ENCODE measurements at places on chromosomes 7 and 10.

DNA sequence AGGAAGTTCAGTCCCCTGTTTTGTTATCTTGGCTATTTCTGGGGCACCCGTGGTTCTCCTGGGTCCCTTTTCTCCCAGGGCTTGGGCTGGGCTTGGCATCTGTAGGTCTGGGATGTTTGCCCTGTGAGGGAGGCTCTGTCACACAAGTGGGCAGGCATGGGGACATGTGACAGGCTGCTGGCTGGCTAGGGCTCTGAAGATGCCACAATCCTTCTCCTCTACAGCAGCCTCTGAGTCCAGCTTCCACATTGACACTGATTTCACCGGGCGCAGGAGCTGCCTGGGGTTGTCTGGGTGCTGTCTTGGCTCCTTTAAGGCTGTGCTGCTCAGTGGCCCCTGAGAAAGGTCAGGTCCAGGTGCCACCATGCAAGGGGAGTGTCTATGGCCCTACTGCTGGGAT is 37.4 kb upstream of the ZNF716 start:
- no peak for DNase-seq

- DNase-seq = no peak
These were observed 1631.5 kb upstream of the LRRTM3 start for GRCh38 chr10:65294329-65294728.

- no peak for DNase-seq
These were observed 86.4 kb downstream of the CTBP2 start for GRCh38 chr10:125073996-125074395.

- no peak for DNase-seq
These were observed 263.7 kb upstream of the PPP2R2D start for GRCh38 chr10:131636841-131637724.

DNA sequence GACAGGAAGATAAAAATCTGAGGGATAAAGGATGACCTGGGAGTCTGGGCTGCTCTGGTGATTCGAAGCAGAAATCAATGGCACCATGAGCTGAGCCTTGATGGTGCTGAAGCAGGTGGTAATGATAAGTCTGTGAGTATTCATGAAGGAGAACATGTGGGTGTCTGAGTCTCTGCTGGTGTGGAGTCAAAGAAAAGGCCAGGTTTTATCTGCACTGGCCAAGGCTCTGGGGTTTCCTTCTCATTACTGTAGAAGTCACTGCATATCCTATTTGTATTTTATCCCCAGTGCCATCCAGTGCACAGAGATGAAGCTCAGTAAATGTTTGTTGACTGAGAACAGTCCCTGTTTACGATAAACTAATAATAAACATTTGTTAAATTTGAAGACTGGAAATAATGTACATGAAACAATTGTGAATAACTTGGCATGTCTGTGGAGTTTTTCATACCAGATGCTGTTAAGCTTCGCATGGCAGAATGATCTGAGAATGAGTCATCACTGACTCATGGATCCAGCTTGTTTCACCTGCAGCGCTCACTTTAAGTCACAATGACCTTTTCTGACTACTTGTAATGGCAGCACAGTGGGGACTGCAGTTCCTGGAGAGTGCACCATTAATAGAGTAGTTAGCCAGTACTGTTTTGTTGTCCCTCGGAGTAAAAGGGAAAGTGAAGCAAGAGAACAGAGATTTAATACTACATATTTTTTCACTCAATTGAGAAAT is 538.5 kb downstream of the HTR7 start:
- peak; percentile 71 for DNase-seq

Measured in DMS153 (cell line).